ENCODE measurements at places on chromosomes 3 and 15.
A peak's percentile ranks its signal among the peaks of the same experiment; 100 is the strongest.

- no peak for DNase-seq
Measured at GRCh38 chr15:37572401-37572800, 362.0 kb upstream of the TMCO5A start.

GRCh38 chr15:74723754-74724334 is 1.5 kb downstream of the CYP1A1 start:
- no peak for DNase-seq

DNA sequence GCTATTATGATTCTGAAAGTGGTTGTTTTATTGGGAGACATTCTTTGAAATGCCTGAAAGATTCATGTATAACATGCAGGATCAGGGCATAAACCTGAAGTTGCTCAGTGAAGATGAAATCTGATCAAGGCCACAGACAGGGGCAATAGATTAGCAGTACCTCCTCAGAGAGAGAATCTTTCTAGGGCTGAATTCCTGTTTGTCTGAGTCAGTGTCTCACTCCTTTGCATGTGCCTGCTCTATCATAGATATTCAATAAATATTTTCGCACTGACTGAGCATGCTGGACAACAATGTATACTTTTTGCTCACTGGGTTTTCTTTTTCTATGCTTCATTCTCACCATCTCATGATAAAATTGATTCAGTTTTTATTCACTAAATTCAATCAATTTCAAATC is 49.8 kb upstream of the PFN2 start:
- DNase-seq: no peak

DNA sequence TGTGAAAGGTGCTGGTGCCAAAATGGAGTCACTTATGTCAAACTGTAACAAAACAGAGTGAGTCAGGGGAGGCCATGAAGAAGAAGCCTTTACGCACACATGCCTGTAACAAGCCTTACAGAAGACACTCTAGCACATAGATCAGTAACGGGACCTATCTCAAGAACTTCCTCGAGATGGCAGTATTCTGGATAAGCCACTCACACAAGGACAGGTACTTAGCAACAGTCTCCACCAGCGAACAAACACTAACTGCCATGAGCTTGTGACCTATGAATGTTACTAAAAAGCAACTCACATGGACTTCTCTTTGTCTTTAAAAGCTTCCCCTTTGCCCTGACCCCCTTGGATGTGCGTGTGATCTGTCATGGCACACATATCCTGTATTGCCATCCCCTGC is 235.1 kb downstream of the CD47 start:
- no peak for DNase-seq

DNA sequence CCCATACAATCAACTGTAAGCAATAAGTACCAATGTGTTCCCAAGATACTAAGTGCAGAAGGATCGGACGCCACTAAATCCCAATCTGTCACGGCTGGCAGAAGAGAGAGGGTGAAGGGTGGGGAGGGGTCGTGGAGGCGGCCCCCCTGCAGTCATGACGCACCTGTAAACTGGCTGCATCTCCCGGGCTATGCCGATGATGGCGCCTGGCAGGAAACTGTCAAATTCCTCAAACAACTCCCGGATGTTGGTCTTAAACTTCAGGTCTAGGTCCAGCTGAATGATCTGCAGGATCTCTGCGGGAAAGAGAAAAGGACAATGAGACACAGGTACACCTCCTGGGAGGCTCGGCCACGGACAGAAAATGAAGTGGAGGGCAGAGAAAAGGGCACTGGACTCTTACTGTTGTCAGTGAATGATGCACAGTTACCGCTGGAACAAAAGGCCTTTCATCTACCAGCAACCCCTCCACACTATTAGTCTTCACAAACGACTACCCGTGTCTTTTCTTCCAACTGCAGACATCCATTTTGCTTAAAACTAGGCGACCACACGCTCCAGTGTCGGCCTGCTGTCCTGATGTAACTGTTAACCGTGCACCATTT is 114.6 kb downstream of the XXYLT1 start:
- no peak for DNase-seq

DNA sequence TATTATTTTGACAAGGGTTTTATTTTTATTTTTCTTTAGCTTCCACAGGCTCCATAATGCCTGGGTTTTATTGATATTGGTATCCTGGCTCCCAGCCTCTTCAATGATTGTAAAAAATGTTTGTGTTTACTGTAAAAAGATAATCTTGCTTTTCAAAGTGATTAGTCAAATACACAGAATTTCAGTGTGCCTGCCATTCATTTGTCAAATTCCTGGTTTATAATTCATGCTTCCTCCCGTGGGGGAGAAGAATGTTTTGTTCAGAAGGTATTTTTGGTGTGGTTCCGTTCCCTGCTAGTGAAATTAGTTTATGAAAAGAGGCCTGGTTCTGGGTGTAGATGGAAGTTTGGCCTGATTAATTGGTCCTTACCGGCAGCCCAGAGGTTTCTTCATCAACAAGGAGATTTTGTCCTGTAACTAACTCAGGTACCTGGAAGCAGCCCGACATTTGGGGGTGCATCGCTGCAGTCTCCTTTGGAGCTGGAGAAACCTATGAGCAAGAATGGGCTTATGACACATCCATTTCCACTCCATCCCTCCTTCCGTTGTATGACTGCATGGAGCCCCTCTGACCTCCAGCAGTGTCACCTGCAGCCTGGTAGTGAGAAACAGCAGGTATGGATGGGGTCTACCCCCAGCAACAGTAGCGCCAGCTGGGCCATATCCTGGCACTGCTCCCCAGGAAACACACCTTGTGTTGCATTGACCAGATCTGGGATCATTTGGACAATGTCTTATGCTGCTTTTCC is 101.5 kb downstream of the PGPEP1L start:
- no peak for DNase-seq

DNA sequence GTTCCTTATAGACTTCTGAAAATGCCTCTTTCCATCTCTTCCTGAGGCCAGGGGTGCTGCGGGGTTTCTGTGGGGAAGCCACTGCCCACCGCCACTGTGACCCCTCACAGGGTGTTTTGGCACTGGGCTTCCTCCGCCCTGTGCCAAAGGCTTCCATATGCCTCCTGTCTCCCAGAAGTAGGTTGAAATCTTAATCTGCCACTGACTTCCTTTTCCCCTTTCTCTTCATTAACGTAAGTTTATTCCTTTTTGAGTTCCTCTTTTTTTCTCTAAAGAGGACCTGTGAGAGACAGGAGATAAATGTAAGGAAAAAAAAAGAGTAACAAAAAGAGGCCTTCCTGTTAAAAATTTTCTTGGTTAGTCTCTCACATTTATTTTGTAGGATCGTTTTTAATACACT is 220.5 kb downstream of the CTNNB1 start:
- DNase-seq: no peak

GRCh38 chr3:5184499-5184898 is 3.0 kb upstream of the EDEM1 start:
- DNase-seq: no peak

DNA sequence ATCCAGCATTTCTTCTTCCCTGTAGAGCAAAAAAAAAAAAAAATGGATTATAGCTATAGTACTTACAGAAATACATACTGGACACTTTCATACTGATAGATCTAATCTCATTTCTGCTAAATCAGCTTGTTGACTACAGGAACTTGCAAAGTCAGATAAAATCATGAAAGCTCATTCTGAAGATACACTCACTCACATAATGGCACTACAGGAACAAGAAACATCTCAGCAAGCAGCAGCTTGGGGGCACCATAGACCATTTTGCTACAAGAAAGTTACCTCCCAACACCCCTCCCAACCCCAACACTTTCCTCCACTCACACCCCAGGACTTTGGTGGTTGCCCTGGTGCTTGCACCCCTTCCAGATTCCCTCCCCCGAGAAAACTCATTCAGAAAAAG is 4.6 kb downstream of the MYH15 start:
- DNase-seq: no peak

- DNase-seq: peak; percentile 39
Measured at GRCh38 chr15:72227192-72227586, 3.8 kb downstream of the PKM start.

DNA sequence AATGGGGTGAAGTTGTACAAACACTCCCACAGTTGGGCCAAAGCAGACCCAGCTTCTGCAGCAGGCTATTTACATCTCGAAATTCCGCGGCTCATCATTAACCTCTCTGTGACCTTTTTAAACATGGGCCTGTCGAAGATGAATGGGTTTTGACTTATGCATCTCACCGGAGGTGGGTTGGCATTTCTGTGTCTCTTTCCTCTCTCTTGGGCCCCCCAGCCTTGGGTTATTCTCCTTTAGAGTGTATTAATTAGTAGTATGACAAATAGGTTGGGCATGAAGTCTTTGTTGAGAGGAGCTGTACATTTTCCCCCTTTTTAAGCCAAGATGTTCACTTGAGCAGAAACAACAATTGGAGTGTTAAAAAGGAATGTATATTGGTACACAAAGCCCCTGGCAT is 9.8 kb downstream of the SMAD6 start:
- DNase-seq: no peak

DNA sequence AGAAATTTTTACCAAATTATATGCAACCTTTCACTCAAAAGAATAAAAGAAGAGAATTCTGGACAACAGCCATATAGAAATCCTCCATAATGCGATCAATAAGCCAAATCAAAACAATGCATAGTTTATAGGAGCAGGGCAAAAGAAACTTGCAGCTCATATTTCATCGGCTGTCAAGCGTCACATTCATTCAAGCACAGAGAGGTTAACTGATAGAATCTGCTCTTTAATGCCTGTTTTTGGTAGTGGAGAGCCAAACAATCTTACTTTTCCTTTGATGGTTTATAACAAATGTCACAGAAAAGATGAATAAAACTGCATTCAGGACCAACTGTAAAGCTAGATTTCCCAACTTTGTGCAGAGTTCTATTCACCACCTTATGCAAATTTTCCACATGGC is 35.4 kb downstream of the PRTG start:
- no peak for DNase-seq

GRCh38 chr15:23642413-23643044 is 5.1 kb downstream of the MAGEL2 start:
- DNase-seq: peak; percentile 4

DNA sequence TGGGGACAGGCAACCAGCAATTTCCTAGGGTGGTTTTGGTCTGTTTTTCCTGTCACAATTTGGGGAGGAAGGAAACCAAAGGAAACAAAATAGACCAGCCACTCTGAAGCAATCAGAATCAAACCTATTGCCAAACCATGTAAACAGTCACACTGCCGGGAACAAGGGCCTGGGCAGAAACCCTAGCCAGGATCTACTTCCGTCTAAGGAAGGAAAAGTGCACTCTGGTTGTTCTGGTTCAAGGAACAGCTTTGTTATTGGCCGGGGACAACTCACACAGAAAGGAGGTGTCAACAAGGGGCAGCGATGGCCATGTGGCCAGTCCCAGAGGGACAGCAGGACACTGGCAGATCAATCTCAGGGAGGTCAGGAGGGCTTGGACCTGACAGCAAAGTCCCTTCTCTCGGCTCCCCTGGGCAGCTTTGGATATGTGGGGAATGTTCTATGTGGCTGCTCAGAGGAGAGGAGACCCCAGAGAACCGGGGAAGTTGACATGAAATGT is 17.5 kb upstream of the RAD18 start:
- no peak for DNase-seq

DNA sequence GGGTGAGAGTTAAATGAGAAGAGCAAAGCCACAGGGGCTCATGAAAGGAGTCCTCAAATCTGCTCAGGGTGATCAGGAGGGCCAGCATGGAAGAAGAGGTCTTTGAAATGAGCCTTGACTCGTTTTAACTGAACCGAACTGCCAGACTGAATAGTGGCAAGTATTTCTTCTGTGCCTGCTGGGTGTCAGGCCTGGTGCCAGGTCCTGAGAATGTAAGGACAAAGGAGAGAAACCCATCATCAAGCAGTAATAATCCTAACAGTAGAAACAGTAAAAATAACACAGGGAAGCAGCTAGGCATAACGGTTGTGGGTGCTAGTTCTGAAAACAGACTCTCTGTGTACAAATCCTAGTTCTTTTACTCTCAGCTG is 40.4 kb upstream of the SMAD3 start:
- no peak for DNase-seq

DNA sequence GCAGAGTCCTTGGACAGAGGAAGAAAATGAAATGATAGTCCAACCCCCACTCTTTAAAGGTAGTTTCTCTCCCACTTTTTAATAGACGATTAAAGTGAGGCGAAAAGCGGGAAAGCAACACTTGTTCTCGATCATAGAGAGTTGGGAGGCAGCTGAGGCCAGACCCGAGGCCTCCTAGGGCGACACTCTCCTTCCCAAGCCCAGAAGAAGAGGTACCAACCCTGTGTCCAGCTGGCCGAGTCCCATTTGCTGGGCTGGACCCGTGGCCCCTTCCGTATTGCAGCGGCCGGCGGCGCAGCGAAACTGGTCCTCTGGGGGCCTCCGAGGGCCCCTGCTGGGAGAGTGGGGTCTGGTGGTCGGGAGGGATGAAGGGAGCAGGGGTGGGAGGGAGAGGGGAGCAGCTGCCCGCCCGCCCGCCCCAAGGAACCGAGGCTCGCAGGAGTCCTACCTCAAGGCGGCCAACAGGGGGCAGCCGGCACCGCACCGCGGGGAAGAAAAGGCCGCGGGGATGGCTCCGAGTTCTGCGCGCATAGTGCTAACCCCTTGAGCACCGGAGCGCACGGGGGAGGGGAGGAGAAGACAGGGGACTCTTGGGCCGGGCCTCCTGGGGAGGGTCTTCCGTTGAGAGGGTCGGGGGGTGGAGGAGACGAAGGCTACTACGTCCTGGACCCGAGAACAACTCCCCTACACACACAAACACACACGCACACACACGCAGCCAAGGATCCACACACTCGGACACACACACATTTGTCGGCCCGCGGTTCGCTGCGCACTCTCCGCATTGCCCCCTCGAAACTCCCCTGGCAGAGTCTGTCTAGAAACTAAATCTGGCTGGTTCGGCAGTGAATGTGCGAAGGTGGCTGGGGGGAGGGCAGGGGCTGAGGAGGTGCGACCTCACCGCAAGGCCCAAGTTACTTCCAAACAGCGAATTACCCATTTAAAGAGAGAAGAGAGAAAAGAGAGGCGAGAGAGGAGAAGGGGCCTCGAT is 2.0 kb downstream of the WNT5A start:
- DNase-seq: peak; percentile 34

All from stimulated activated CD4-positive, alpha-beta T cell treated with anti-CD3 and anti-CD28 coated beads, Interleukin-4, amount 100 ng/mL, for 48 hours (primary cell).